ENCODE measurements at places on chromosomes 6 and 20.

DNA sequence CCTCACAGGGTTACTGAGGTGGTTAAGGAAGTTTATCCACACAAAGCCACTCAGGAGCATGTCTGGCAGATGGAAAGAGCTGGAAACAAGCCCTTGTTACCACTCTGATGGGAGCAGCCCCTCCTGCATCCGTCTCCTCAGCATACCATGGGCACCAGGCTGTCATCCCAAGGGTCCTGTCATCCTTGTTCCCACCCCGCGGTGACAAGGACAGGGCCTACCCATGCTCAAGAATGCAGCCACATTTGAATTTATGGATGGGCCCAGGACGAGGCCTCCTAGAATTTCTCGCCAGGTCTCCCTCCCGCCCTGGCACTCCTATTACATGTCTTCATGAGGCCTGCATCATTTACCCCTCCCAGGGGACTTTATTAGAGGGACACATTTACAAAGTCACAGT is 60.0 kb downstream of the NPEPL1 start:
- no peak for DNase-seq

GRCh38 chr6:148392671-148393070 is 50.0 kb downstream of the SASH1 start:
- DNase-seq: no peak

DNA sequence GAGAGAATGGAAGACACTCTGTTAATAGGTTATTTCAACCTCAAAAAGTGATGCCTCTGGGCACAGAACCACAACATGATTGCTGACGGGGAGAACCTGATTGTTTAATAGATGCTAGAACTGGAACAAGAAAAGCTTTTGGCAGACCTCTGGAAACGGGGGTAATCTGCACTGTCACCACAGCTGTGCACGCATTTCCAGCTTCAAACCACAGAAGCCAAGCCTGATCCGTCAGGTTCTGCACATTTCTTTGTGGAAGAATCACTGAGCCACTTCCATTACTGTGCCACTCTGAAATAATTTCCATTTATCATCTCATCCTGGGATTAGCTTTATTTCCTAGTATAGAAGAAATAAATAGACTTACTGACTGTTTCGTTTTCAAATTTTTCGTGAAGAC is 309.3 kb downstream of the FARS2 start:
- no peak for DNase-seq

- DNase-seq: no peak
These were observed 35.7 kb upstream of the GABRR1 start for GRCh38 chr6:89252907-89253306.

DNA sequence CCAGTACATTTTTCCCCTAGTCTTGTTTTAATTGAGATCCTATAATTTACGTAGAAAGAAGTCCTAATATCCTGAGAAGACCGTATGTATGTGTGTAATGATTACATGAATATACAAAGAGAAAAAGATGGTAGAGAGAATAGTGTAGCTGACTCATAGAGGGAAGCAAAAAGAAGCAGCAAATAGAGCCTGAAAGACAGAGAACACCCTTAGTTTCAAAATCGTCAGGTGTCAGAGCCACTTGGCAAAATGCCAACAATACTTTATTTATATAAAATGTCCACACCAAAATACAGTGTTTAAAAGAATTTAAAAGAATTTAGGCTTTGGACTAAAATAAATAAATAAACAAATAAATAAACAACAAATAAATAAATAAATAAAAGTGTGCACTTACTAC is 1414.1 kb upstream of the EYS start:
- no peak for DNase-seq

DNA sequence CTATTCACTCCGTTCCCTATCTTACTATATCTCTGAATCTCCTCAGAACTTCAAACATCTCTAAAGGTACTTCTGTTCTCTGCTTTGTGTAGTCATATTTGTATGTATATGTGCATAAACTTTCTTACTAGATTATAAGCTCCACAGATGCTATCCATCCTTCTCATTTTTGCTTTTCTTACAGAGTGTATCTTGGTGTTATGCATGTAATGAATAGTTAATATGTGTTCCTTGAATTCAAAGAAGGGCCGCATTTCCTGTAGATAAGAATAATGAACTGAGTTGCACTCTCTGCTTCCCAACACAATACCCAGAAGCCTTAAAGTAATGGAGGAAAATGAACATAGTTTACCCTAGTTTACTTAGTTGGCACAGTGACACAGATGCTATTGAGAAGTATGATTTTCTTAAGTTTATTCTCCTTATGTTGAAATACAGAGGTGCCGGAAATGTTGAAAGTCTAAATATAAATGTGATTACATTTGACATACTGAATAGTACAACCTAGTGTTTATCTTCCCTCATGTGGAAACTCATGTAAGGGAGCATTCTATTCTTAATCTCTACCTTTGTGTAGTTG is 6.0 kb downstream of the NUS1 start:
- DNase-seq: no peak

GRCh38 chr20:23794065-23794464 is 32.5 kb downstream of the CST2 start:
- DNase-seq: no peak

GRCh38 chr20:34567892-34568865 is 9.7 kb downstream of the MAP1LC3A start:
- no peak for DNase-seq

DNA sequence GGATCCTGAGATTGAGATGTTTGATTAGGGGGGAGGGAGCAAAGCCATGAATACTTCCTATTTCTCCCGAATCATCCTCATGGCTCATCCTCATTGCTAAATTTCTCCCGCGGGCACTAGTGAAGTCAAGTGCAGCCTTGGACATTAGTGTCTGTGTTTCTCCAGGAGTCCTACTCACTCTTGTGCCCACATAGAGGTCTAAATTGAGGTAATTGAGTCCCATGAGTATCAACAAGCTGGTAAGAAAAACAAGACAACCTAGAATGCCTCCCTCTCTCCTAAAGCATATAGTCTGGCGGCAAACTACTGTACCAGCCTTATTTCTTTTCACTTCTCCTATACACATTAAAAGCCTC is 420 bp downstream of the CENPQ start:
- DNase-seq: no peak

- no peak for DNase-seq
These were observed 223.6 kb downstream of the KIF16B start for GRCh38 chr20:16349523-16350260.

DNA sequence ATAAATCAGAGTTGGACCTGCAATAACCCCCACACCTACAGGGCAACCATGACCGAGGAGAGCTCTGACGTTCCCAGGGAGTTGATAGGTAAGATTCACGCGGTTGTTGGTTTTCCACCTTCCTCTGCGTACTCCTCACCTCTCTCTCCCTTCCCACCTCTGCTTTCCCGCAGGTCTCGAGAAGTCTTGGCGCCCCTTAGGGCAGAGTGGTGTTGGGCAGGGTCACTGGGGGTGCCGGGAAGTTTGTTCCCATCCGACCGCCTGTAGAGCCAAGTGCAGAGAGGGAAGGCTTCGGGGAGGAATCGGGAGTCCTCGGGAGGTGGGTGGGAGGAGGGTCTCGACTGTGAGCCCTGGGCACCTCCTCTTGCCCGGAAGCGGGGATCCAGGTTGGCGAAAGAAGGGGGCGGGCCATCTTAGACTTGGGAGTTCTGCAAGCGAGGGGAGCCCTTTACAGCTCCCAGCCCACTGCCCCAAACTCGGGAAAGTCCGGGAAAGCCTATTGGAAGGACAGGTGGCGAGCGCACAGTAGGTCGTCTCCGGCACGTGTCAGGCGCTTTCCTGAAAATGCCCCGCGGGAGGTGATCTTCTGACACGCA is 672 bp downstream of the CARMIL1 start:
- no peak for DNase-seq

- DNase-seq: no peak
These were observed 106.5 kb upstream of the GMDS start for GRCh38 chr6:2351807-2352431.

DNA sequence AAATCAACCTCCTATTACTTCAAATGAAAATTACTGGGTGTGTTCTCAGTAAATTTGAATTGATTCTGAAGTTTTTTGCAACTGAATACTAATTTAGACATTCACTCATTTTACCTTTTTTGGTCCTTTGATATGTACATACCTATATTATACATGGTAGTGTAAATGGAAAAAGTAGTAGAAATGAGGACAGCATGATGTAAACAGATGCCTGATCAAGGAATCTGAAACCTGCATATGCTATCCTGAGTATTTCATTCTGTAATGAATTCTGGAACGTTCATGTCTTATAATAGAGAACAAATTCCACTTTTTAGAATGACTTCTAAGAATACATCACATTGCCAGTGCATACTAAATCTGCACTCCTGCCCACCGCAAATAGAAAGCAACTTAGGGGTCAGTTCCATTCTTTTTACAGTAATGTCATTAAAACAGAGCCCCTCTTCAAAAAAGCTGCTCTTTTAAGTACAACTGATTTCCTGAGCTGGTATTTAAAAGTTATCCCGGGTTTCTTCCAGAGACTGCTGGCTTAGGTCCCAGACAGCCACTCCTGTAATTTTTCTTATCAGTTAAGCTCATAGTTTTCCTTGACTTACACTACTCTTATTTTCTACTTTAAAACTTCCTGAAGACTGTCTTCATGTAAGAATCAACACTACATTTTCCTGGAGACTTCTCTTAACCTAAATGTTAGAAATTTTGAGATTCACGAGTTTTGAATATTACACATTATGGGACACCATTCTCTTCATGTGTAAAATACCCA is 48.4 kb downstream of the MAP3K7 start:
- DNase-seq: no peak

DNA sequence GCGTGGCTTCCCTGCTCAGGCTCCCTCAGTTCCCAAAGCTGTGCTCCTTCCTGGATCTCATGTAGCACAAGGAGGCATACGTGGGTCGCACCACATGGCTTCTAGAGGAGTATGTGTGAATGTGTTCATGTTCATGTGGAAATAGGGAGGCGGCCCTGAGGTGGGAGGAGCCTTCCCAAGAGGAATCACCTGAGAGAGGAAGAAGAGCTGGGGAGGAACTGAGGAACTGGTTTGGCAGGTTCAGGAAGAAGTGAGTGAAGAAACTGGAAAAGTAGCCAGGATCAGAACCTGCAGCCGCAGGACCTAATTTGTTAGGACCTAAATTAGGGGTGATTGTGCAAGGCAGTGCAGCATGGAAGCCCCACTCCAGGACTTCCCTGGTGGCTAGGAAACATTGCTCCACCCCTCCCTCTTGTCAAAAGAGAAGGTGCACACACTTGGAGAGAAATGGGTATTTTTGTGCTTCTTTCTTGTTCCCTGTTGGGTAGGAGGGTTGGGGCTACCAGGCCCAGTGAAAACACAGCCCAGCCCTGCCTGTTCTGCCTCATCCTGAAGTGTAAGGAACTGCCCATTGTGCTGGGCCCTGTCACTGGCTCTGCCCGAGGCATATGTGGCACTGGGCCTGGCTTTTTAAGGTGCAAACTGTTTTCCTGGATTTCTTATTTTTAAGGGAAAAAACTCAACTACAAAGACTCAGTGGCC is 20.7 kb downstream of the SYNJ2 start:
- DNase-seq: no peak

GRCh38 chr6:19895866-19896692 is 58.9 kb downstream of the ID4 start:
- DNase-seq: no peak

- peak; percentile 34 for DNase-seq
These were observed 278 bp downstream of the UST start for GRCh38 chr6:148747145-148747470.

DNA sequence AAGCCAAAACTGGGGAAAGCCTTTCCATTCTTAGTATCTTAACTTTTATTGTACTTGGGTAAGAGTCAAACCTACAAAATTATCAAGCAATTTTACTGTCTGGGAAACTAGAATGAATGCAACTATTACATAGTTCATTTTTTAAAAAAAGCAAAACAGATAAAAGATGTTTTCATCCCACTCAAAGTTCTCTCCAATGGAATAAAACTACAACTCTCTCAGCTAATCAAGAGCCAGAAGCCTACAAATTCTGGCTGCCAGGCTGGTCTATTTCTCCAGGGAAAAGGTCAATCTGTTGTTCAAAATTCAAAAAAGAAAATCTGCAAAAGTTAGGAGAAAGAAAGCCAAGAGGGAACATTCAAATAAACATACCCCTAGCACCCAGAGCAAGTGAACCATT is 56.2 kb downstream of the COL12A1 start:
- no peak for DNase-seq

GRCh38 chr20:2707353-2708072 is 14.9 kb downstream of the EBF4 start:
- no peak for DNase-seq

DNA sequence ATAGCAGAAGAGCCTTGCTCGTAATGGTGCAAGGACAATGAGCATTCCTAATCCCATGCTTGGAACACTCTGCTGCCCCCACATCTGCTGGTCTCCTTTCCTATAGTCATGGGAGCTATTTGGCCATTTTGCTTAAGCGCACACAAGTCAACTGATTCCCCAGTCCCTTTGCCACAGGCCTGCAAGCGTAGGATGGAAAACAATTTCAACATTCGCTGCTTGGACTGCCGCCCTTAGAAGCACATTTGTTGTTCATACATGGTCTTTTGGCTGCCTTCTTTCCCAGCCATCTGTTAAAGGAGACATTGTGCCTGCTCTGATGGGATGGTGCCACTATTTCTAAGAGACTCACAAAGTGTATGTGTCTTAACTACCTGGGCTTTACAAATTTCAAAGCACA is 96.9 kb downstream of the RFX6 start:
- DNase-seq: no peak

- no peak for DNase-seq
These were observed 48.1 kb upstream of the NAA20 start for GRCh38 chr20:19969106-19969505.

DNA sequence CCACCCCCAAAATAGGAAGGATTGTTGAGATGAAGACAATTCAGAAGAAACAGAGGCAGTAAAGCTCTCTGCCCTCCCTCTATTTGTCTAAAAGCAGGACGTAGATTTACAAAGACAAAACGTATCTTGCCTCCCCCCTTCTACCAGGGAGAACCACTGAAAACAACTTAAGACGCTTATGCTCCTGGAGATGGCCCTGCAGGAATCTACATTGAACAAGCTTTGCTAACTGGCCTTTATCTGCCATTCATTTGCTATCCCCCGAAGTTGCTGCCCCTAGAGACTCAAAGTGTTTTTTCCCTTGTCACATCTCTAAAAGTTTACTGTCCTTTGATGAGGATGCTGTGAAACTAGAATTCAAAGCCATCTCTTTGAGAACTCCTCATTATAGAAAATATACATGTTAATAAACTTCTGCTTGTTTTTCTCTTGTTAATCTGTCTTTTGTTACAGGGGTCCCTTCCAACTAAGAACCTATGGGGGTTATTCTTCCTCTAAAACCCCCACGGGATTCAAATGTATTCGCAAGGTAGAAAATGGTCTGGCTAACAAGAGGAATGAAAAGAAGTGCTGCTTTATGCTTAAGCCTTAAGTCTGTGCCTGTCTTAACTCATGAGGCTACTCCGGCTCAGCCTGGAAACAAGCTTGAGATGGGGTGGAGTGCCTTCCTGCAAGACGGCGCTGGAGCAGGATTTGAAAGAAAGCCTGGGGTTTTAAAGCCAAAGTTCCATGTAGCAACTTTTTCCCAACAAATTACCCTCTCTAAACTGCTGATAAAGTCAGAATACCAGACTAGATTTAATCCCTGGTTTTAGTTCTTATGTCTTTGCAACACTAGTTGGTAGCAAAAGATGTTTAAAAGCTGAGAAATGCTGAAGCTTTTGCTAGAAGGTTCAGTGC is 88.0 kb downstream of the CLIC5 start:
- DNase-seq: no peak
